ENCODE measurements at places on chromosomes 1 and 21. TPM values are rescaled to one million over a fixed set of nuclear protein-coding genes. Genes with fewer than 3 reads are reported as not detected.

- H3K27me3 ChIP-seq: peaks cover 34% of the 10 kb centered on the region
- H3K27ac ChIP-seq: peak within 1 kb of the TSS; percentile 81
- peak within 1 kb of the TSS; percentile 63 for H3K4me3 ChIP-seq
- no peaks in the 10 kb centered on the region for H3K36me3 ChIP-seq
- no peak for DNase-seq
These were observed at the start of gene PROX1 for GRCh38 chr1:213987927-213988506. PROX1 (plus strand) TSS chr1:213987973; CDS start chr1:213996536, 8,563 bp downstream.

DNA sequence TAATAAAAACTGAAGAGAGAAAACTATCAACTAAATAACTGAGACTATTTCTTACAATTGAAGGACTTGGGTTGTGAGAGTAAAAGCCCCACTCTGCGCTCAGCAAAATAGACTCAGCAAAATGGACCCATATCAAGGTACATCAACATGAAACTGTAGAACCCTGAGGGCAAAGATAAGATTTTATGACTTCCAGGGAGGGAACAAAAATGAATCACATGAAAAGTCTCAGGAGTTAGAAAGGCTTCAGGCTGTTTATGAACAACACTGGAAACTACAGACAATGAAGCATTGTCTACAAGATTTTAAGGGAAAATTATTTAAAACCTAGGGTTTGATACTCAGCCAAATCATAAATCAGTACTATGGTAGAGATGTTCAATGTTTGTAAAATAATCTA, 434.3 kb downstream of the PTPRC start:
- H3K4me3 ChIP-seq: no peak overlapping the region
- H3K36me3 ChIP-seq: no peaks in the 10 kb centered on the region
- no peaks in the 10 kb centered on the region for H3K27me3 ChIP-seq
- H3K27ac ChIP-seq: no peak overlapping the region
- no peak for DNase-seq
- no peaks in the 10 kb centered on the region for H3K4me1 ChIP-seq

AADACL4 gene
- total RNA-seq: not detected

AK2 gene
- total RNA-seq: 366 TPM

GJA8 gene
- total RNA-seq: not detected
